Stimulated activated CD8-positive, alpha-beta memory T cell treated with anti-CD3 and anti-CD28 coated beads, Interleukin-7, amount 100 ng/mL, for 24 hours (primary cell): ENCODE measurements at places on chromosomes 11 and 22.

- DNase-seq = no peak
Observed at GRCh38 chr11:128497061-128497775, 90.1 kb downstream of the ETS1 start.

- no peak for DNase-seq
Observed at GRCh38 chr11:110147962-110148709, 54.9 kb downstream of the ZC3H12C start.

GRCh38 chr11:134911514-134912180 lies 499.6 kb upstream of the B3GAT1 start:
- DNase-seq = no peak

- DNase-seq = no peak
Observed at GRCh38 chr22:50522208-50522805, 3.1 kb downstream of the SCO2 start.

DNA sequence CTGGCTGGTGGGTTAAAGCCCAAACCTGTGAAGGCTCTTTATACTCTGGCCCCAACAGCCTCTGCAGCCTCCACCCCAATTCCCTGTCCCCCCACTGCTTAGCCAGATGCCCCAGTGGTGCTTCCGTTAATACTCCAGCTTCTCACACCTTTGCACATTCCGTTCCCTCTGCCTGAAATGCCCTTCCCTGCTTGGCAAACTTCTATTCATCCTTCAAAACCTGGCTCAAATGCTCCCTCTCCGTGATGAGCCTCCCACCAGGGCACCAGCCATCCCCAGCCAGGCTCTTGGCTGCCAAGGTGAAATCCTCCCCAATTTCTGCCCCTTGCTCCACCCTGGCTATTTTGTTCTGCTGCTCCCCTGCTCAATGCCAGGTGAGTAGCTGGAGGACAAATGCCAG lies 12.5 kb upstream of the FADS3 start:
- no peak for DNase-seq

GRCh38 chr11:114396916-114397315 lies 3.4 kb downstream of the C11orf71 start:
- DNase-seq = no peak

DNA sequence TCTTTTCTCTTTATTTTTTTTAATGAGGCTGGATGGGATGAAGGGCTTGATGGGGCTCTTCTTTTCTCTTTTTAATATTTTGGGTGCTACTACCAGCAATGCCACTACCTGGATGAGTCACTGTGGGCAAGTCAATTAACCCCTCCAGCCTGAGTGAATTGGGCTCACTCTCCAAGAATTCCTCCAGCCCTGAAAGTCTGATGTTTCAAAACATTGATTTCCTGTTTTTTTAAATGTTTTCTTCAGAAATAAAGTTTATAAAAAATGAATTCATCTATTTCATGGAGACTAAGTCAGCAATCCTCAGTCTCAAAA lies 812 bp upstream of the OR5A2 start:
- no peak for DNase-seq

DNA sequence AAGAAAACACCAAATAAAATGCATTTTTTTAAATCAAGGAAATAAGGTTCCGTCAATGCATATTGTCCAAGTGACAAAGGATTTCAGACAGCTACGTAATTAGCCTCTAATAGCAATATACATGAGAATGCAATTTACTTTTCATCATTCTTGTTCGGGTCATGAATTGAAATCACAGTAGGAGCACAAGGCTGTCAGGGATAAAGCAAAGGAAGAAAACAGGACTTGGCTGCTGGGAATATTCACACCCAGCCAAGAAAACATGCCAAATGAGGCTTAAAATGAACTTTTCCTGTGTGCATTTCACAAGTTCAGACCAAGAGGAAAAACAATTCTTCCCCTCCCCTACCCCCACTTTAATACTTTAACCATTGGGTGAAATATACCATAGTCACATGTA lies 188.6 kb downstream of the CWF19L2 start:
- no peak for DNase-seq

DNA sequence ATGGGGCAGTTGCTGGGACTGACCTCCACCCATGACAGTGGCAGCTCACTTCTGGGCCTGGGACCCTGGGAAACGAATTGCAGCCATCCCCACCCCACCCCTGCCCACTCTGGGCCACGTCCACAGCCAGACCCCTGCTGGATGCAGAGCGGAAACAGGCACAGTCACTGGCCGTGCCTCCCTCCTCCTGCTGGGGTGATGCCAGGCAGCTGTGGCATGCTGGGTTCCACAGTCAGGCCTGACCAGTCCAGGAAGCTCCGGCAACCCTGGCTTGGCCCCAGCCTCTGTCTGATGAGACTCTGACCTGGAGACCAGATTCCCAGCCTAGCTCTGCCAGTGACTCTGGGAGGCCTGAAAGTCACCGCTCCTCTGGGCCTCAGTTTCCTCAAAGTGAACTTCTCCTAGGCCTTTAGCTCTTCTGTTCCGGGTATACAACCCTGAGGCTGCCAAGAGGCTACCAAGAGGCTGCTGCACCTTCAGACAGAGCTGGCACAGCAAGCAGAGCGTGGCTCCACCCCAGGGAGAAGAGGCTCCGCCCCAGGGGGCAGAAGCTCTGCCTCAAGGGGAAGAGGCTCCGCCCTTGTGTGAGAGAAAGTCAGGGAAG lies 8.9 kb downstream of the SULT4A1 start:
- DNase-seq = no peak

GRCh38 chr22:17430412-17430811 lies 61.2 kb downstream of the CECR2 start:
- no peak for DNase-seq

DNA sequence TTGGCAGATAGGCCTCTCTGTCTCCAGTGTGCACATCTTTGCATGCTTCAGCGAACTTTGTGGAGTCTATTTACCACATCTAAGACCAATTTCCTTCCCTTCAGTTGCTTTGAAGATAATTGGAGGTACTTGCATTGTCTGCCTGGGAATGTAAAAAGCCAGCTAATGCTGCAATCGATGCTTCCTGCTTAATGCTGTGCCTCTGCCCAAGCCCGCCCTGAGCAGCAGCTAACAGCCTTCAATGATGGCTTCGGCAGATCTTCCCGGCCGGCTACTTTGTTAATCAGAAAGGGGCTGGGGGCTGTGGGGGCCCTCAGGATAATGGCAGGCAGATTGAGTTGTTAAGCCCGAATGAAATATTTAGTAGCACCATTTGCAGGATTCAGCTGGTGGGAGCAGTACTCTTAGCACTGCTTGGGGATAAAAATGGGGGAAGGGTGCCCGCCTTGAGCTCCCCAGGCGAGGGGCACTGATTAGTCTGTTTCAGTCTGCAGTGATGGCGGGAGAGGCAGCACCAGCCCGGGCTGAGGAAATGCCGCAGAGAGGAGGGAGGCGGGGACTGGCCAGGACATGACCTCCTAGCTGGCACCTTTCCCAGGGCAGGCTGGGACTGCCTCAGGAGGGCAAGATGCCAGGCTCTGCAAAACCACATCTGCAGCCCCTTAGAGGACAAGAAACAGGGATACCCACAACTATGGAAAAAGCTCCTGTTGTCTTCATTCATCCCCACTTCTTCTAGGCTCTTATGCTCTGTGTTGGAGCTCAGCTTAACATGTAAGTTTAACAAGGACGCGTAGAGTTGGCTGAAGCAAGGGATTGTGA lies 460.0 kb downstream of the BUD13 start:
- DNase-seq = no peak

GRCh38 chr11:108538022-108538424 lies 39.8 kb upstream of the POGLUT3 start:
- no peak for DNase-seq
